ENCODE measurements at places on chromosomes 1 and 21. TPM values are rescaled to one million over a fixed set of nuclear protein-coding genes. Genes with fewer than 3 reads are reported as not detected.
A peak's percentile ranks its signal among the peaks of the same experiment; 100 is the strongest.

DNA sequence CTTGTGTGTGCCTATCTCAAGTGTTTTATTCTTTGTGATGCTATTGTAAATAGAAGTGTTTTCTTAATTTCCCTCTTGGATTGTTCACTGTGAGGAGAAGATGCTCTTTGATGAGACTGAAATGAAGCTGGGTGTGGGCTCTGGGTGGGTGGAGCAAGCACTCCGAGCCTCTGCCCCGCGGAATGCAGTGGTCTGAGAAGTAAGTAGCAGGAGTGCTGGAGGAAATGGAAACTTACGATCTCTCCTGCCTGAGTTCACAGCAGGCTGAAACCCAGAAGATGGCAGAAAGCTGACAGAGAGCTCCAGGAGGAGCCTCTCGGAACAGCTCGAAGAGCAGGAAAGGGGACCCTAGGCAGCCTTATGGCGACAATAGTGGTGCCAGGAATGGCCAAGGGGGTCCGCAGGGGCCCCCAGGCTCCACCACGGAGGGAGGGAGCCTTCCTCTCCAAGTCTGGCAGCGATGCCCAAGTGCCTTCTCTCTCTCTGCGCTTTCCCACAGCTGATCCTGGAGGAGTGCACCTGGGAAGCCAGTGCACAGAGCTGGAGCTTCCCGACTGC lies 126.8 kb upstream of the COL6A1 start:
- DNase-seq = no peak

Gene SGIP1
- total RNA-seq = not detected

Gene ADAMTSL4
- total RNA-seq = not detected

Gene LAMC1
- 42.1 TPM for total RNA-seq

DNA sequence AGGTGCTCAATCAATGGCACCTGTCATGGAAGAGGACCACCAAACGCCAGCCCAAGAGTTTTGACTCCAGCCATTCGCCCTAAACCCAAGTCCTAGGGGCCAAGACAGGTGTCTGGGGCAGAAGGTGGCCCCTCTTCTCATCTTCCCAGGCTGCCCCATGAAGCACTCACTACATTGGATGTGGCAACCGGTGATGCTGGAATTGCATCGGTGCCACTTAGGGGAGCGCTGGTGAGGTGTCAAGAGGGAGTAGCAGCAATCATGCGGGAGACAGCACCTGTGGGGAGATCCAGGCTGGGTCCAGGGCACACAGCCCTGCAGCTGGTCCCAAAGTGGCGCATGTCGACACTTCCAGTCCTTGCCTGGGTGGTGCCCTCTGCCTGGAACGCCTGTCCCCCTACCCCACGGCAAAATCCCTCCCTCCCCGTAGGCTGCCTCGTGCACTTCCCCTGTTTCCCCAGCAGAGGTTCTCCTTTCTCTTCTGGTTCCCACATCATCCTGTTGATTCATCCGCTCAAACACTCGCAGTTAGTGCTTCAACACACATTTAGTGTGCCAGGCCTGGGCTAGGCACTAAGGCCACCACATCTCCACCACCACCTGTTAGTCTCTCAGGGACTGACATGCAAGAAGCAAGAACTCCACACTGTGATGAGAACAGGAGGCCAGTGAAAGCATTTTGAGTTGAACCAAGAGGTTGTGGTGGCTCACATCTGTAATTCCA lies 18.5 kb downstream of the PLA2G2D start:
- peak; percentile 76 for DNase-seq

Gene PHLDA3
- total RNA-seq = not detected

Gene RORC
- not detected for total RNA-seq

DNA sequence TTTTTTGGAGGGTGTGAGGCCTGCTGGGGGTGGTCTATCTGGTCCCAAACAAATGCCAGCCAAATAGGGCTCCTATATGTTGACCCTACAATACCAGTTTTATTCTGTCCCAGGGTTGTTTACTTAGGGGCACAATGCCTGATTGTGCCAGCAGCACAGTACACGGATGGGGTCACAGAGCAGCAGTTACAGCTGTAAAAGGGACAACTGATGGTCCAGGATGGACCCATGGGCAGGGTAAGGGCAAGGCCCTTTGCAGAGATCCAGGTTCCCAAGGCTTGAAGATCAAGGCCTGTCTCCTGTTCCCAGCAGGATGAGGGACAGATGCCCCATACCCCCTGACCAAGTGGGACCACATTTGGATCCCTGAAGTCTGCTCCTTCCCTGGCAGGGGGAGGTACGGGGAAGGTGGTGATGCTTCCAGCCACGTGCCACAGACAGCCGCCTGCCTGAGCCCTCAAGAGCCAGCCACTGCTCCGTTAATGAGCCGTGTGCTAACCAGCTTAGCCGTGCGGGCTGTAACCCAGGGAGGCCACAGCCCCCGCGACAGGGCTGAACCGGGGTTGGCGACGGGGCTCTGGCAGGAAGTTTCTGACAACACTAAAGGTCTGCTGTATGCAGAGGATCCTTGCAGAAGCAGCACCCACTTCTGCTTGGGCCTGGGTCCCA lies 18.2 kb downstream of the SLC6A9 start:
- no peak for DNase-seq

DNA sequence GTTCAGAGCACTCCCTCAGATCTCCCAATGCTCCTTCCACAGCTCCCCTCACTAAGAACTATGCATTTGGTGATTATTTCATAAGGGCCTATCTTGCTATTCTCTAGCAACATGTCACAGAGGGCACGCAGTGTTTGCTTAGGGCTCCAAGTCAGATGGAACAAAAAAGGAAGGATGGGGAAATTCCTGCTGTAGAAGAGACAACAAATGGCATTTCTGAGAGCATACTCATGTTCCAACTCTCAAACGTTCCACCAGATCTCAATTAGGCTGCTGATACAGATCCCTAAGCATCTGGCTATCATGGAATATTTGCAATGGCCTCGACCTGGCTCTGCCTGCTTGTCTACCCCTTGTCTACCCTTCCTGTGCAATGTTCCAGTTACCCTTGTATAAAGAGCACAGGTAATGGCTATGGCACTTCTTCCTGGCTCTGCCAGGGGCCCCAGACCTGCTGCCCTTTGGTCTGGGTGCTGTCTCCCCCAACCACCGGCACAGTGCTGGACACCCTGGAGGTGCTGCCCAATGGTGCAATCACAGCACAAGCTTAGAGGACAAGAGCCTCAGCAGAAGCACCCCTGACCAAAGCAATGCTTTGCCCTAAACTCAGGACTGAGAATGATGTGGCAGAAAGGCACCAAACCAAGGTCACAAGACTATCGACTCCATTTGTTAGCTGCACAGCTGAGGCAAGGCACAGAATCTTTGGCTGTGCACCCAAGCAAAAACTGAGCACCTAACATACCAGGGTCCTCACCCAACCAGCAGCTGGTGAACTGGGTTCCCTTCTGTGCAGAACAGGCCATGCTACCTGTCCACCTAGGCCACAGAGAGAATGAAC lies 3.6 kb downstream of the PARP1 start:
- peak; percentile 44 for DNase-seq
